ENCODE measurements at places on chromosomes 7 and 10.

DNA sequence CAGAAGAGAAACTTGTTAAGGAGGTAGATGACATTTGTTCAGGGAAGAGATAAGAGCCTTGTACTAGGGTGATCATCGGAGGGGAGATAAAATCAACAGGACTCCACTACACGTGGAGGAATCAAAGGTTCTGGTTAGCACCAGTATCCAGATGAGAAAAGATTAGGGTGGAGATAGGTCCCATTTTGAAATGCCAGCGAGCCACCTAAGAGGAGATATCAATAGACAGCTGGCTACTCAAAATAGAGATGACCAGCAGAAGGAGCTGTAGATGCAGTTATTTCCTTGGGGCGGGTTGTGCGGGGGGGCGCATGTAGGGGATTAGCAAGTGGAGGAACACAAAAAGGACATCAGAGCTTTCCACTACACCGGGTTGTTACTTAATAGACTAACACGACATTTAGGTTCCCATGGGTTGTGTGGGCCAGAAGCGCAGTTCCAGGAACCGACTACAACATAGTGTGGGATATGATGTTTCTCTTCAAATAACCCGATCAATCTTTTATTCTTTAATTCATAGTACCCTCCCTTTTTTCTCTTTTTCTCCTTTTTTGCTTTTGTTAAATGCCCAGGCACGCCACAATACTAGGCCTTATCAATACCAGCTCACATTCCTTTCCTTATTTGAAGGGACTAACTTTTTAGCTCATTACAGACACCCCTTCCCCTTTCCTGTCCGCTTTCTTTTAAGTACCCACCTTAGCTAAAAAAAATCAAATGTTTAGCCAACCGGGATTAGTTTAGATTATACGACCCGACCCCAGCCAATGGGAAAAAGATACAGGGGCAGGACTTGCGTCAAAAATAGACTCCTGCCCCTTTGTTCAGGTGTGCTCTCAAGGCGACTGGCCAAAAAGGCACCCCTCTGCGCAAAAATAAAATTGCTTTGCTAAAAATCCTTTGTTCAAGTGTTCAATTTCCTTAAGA, 2.0 kb upstream of the KIF11 start:
- no peak for DNase-seq

DNA sequence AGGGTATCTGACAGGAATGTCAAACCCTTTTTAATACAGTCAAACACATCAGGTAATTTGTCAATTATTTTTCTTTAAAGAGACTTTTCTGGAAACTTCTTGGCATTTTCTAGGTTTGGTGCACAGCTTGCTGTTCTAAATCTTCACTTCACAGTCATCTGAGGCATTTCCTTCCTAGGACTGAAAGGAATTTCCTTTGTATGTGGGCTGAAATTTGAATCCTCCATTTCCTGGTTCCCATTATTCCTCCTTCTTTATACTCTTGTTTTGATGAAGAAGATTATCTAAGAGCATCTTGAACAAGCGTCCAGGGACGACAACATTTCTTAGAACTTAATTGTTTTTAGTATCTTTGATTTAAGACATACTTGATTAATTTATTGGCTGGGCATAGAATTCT, 24.9 kb downstream of the CALD1 start:
- DNase-seq, result no peak

DNA sequence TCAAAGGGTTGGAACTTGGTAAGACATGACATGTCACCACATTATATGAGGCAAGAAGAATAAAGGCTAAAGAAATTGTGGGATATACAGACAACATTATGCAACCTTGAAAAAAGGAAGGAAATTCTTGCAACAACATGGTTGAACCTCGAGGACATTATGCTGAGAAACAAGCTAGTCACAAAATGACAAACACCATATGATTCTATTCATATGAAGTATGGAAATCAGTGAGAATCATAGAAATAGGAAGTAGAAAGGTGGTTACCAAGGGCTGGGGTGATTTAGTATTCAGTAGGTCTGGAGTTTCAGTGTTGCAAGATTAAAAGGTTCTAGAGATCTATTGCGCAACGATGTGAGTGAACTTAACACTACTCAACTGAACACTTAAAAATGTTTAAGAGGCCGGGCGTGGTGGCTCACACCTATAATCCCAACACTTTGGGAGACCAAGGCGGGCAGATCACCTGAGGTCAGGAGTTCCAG, 126.9 kb upstream of the TBX20 start:
- no peak for DNase-seq

DNA sequence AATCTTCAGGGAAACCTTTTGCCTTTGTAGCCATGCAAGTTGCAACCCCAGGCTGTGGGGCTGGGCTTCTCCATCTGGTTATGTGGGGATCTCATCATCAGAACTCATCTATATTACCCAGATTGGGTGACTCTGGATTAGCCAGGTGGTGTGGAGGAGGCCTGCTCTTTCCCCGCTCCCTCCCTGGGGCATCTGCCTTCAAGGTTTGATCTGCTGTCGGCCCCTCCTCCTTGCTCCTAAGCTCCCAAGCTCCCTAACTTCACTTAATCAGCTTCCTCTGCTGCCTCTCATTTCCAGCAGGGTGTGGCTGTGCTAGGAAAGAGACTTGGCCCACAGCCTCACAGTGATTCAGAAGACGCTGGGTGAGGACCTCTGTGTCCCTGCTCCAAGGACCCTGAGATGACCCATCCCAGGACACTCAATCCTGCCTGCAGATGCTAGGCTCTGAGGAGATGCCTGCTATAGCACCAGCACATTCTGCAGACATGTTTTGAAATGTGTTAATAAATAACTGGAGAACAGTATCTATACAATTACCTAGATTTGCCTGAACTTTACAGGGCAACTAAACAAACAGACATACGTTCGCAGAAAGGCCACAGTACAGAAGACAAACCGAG, 392.1 kb upstream of the PODXL start:
- DNase-seq, result no peak

DNA sequence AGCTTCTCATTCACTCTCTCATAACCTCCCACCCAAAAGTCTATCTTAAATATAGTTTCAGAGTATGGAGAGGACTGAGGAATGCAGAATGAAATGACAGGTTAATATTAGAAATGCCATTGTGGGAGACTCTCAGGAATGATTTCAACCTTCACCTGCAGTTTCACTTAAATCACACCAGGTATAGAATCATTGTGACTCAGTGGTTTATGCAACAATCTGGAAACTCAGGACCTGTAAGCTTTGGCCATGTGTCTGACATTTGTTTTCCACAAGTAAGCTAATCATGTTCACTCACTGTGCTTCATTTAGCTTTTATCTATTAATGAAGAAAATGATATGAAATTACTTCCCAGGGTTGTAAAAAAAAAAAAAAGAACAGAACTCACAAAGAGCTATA, 8.7 kb upstream of the PTPN12 start:
- DNase-seq, result no peak

DNA sequence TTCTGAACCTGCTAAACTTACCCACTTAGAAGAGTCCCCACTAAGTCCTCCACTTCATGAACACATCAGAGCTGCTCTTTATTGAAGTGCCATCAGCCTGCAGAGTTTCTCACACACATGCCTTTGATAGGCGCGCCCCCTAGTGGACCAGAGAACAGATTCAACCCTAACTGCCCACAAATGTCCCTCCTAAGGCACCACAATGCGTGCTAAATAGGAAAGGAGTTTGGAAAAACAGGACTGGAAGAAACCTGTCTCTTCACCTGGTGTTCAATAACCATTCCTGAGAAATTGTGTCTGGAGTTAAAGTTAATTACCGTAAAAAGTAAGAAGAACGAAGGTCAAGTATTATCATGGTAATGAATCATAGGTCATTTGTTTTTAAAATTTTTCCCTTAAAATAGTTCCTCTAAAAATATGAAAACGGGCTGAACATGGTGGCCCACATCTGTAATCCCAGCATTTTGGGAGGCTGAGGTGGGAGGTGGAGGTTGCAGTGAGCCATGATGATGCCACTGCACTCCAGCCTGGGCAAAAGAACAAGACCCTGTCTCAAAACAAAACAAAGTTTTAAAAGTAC, 249.7 kb downstream of the ELMO1 start:
- peak; percentile 80 for DNase-seq

DNA sequence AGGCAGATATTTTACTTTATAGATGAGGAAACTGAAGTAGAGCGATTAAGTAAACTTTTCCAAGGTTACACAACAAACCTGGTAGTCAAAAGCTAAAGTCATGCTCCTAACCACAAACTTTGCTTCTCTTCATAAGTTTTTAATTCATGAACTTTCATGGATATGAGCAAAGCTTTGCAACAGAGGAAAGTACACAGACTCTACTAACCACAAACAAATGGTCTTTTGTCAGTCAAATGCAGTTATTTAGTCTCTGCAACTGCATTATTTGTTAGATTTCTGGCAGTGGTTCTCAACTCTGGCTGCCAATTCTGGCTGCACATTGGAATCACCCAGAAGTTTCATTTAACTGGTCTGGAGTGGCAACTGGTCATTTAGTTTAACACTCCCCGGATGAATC, 140.6 kb upstream of the TMEM168 start:
- DNase-seq, result no peak

GRCh38 chr7:66630531-66630930, 1.9 kb downstream of the KCTD7 start:
- no peak for DNase-seq

- DNase-seq, result no peak
Measured at GRCh38 chr10:14179251-14179650, 151.5 kb downstream of the FRMD4A start.

GRCh38 chr7:151742713-151743480, 134.0 kb downstream of the PRKAG2 start:
- DNase-seq, result no peak

DNA sequence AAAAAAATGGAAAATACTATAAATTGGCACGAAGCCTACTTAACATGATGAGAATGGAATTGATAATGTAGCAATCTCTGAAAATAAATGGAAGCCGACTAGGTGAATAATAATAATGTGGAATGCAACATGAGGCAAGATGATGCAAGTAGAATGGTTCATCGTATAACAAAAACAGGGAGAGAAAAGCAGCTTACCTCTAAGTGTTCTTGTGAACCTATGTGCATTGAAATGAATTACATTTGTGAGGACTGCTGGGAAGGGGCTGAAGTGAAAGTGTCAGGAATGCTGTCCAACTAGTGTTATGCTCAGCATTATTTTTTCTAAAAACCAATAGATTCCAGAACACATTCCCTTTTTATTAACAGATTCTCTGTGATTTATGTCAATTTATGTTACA, 440.6 kb upstream of the LRRN3 start:
- DNase-seq, result no peak

DNA sequence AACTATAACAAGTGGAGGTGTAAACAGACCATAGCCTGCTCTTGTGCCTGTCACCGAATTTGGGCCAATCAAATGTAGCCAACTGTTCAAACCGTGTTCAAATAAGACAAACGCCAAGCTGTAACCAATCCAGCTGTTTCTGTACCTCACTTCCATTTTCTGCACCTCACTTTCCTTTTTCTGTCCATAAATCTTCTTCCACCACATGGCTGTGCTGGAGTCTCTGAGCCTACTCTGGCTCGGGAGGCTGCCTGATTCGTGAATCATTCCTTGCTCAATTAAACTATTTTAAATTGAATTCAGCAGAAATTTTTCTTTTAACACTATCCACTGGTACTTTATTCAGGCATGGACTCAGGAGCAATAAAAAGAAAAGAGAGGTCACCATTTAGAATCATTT, 29.9 kb upstream of the COL1A2 start:
- no peak for DNase-seq

DNA sequence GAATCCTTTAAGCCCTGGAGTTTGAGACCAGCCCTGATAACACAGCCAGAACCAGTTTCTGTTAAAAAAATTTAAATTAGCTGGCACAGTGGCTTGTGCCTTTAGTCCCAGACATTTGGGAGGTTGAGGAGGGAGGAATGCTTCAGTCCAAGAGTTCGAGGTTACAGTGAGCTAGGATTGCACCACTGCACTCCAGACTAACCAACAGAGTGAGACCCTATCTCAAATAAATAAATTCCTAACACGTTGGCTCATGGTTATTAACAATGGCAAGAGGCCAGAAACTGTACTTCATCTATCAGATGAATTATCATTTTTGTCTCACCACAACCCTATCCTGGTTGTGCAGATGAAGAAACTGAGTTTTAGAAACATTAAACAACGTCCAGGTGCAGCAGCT, 2.1 kb upstream of the PPIA start:
- DNase-seq, result no peak

- DNase-seq, result no peak
Measured at GRCh38 chr10:69759641-69760040, 42.1 kb upstream of the COL13A1 start.

DNA sequence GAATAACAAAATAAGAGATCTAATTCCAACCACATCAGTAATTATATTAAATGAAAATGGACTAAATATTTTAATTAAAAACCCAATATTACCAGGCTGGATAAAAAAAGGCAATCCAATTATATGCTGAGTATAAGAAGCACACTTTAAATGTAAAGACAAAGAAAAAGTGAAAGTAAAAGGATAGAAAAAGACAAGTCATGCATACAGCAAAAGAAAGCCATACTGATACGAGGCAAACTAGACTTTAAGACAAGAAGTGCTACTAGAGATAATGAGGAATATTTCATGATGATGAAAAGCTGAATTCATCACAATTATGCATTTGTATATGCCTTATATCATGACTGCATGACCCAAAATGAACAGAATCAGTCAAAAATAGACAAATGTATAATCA, 628.6 kb downstream of the PHTF2 start:
- DNase-seq, result no peak

DNA sequence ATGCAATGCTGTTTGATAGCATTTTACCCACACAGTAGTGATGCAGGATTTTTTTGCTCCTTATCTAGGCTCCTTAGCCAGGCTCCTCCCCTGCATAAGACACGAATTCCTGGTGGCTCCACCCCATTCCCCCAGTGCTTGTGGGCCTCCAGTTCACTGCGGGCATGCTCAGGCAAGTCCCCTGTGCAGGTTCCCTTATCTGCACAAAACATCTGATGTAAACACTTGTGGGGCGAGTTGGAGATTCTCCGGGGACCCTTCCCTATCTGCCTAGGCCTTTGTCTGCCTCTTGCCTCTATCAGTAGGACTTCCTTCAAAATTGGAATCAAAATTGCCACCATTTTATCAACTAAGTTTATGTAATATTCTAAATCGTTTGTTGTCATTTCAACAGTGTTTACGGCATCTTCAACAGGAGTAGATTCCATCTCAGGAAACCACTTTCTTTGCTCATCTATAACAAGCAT, 5.4 kb upstream of the STK17A start:
- DNase-seq, result no peak

- no peak for DNase-seq
Measured at GRCh38 chr10:93767724-93768399, 10.1 kb downstream of the LGI1 start.

GRCh38 chr10:59905731-59906416, 482 bp downstream of the CCDC6 start:
- peak; percentile 9 for DNase-seq

GRCh38 chr7:48004032-48004431, 24.6 kb upstream of the HUS1 start:
- no peak for DNase-seq

DNA sequence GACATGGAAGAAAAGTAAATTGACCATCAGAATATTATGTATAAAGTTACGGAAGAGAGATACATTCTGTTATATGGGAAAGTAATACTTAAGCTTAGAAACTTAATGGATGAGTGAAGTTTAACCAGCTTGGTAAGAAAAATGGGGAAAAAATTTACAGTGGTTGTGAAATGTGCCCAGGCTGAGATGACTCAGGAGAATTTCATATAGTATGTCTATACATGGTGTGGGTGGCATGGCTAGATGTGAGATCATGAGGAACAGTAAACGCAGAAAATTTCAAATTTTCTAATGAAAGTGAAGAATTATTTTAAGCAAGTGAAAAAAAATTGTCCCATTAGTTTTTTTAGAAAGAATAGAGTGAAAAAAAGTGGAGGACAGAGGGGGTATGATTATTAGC, 552.5 kb upstream of the SORCS1 start:
- no peak for DNase-seq

Measured in activated gamma-delta T cell treated with Interleukin-2 at 50 U/mL for 16 hours (primary cell).